ENCODE measurements at places on chromosomes 2 and 18. TPM values are rescaled to one million over a fixed set of nuclear protein-coding genes. Genes with fewer than 3 reads are reported as not detected.

Gene EML4
- 3.0 TPM for total RNA-seq

Gene DES
- total RNA-seq: 25,925 TPM

- H3K4me1 ChIP-seq: no peaks in the 10 kb centered on the region
- no peaks in the 10 kb centered on the region for H3K36me3 ChIP-seq
- H3K27me3 ChIP-seq: no peaks in the 10 kb centered on the region
- DNase-seq: no peak
- no peak overlapping the region for H3K27ac ChIP-seq
- H3K4me3 ChIP-seq: no peak overlapping the region
These were observed 28.1 kb downstream of the MMADHC start for GRCh38 chr2:149559341-149560068.

GRCh38 chr2:234420408-234420807 is 76.5 kb downstream of the ARL4C start:
- no peak overlapping the region for H3K4me3 ChIP-seq
- no peaks in the 10 kb centered on the region for H3K36me3 ChIP-seq
- no peak for DNase-seq
- no peaks in the 10 kb centered on the region for H3K4me1 ChIP-seq

DNA sequence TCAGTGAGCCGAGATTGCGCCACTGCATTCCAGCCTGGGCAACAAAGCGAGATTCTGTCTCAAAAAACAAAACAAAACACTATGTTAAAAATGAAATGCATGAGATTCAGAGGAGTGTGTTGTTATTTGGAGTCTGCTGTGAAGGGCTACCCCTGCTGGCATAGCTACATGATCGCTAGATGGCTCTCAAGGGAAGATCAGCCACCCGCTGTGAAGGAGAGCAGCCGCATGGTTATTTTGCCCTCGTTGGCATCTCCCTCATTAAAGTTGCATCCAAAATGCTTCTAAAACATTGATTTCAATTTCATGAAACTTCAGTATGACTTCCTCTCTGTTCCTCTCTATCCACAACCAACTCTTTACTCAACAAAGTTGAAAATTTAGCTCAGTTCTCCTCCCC is 54.8 kb upstream of the NDUFV2 start:
- no peak for DNase-seq
- H3K4me3 ChIP-seq: no peak overlapping the region
- no peaks in the 10 kb centered on the region for H3K27me3 ChIP-seq
- H3K4me1 ChIP-seq: no peaks in the 10 kb centered on the region

DNA sequence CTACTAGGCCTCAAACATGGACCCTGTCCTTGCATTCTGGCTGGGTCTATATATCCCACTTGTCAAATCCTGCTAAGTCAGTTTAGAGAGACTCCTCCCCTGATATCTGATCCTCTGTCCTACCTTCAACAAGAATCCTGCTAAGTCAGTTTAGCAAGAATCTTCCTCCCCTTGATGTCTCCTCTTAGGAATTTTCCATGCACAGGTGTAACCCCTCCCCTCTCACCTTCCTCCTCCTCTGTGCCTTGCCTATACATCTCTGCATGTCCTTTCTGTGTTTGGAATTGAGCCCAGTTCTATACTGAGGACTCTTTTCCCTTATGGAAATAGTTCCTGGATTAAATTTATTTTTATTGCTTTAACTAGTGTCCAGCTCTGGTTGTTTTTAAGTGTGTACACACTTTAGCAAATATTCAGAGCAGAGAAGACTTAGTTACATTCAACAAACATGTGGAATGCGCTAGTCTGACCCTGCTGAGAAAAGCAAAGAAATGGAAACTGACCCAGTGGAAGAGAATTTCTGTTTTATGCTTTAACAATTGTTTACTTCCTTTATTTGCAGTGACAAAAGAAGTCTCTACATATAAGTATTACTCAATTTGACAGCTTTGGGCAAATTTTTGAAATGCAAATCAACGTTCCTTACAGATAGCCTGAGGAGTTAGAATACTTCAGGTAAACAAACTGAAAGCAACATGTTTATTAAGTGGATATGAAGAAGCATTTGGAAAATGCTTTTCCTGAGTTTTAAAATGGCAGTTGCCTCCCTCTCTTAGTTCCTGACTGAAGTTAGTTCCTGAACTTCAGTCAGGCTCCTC is 80.6 kb downstream of the RIT2 start:
- no peaks in the 10 kb centered on the region for H3K36me3 ChIP-seq
- no peak for DNase-seq
- H3K27ac ChIP-seq: no peak overlapping the region
- H3K4me3 ChIP-seq: no peak overlapping the region
- no peaks in the 10 kb centered on the region for H3K27me3 ChIP-seq

All from gastrocnemius medialis (tissue), 4 donors.